Ascending aorta (tissue), 2 donors: ENCODE measurements at places on chromosomes 7 and 10. TPM values are rescaled to one million over a fixed set of nuclear protein-coding genes. Genes with fewer than 3 reads are reported as not detected.

Gene SEMA4G
- 2.1 TPM for total RNA-seq

DNA sequence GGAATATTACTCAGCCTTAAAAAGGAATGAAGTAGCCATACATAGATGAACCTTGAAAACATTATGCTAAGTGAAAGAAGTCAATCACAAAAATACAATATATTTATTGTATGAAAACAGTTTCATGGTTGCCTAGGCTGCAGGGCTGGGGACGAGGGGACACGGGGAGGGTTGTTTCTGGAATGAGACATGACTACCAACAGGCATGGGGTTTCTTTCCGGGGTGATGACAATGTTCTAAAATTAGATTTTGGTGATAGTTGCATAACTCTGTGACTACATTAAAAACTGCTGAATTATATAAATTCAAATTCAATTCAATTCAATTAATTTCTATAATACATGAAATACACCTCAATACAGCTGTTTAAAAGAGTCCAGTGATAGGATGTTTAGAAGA, 88.0 kb downstream of the ARHGAP22 start:
- no peaks in the 10 kb centered on the region for H3K27me3 ChIP-seq
- no peaks in the 10 kb centered on the region for H3K4me1 ChIP-seq
- no peak for DNase-seq
- no peaks in the 10 kb centered on the region for H3K36me3 ChIP-seq
- H3K27ac ChIP-seq = no peak overlapping the region
- H3K4me3 ChIP-seq = no peak overlapping the region

Gene TEX47
- total RNA-seq = not detected

Gene KEL
- total RNA-seq = not detected

GRCh38 chr7:25859412-25860274, 292.4 kb upstream of the NFE2L3 start:
- DNase-seq = no peak
- H3K4me3 ChIP-seq = no peak overlapping the region
- H3K27me3 ChIP-seq = peaks cover 27% of the 10 kb centered on the region
- H3K4me1 ChIP-seq = no peaks in the 10 kb centered on the region
- H3K36me3 ChIP-seq = no peaks in the 10 kb centered on the region

Gene SFTPA1
- total RNA-seq = not detected

- peak; percentile 87 for DNase-seq
- no peaks in the 10 kb centered on the region for H3K27me3 ChIP-seq
- peak overlapping the region; percentile 77 for H3K27ac ChIP-seq
- H3K4me3 ChIP-seq = no peak overlapping the region
- H3K36me3 ChIP-seq = no peaks in the 10 kb centered on the region
- peaks cover 22% of the 10 kb centered on the region for H3K4me1 ChIP-seq
Observed at GRCh38 chr7:3232228-3232627, 68.8 kb upstream of the SDK1 start.

Gene KLF14
- not detected for total RNA-seq
